ENCODE measurements at places on chromosomes 1 and 21.

DNA sequence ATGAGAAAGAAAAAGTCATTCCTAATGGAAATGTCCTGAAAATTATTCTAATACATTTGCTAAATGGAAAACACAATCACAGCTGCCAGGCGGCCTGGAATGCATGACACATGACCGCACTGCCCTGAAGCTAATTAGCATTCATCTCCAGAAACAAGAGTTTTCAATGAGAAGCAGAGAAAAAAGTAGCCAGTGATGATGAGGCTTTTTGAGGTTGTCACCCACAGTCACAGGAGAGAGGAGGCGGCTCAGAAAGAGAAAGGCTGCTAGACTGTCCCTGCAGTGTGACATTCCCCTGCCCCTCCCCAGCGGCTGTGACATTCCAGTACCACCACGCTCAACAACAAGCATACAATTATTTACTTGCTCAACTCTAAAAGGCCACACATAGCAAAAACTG is 122.9 kb upstream of the KRTAP19-8 start:
- peak; percentile 50 for DNase-seq

- DNase-seq = no peak
Observed at GRCh38 chr1:206787891-206788290, 15.6 kb upstream of the IL10 start.

- peak; percentile 0 for DNase-seq
Observed at GRCh38 chr21:30271156-30271555, 11.6 kb downstream of the KRTAP24-1 start.

DNA sequence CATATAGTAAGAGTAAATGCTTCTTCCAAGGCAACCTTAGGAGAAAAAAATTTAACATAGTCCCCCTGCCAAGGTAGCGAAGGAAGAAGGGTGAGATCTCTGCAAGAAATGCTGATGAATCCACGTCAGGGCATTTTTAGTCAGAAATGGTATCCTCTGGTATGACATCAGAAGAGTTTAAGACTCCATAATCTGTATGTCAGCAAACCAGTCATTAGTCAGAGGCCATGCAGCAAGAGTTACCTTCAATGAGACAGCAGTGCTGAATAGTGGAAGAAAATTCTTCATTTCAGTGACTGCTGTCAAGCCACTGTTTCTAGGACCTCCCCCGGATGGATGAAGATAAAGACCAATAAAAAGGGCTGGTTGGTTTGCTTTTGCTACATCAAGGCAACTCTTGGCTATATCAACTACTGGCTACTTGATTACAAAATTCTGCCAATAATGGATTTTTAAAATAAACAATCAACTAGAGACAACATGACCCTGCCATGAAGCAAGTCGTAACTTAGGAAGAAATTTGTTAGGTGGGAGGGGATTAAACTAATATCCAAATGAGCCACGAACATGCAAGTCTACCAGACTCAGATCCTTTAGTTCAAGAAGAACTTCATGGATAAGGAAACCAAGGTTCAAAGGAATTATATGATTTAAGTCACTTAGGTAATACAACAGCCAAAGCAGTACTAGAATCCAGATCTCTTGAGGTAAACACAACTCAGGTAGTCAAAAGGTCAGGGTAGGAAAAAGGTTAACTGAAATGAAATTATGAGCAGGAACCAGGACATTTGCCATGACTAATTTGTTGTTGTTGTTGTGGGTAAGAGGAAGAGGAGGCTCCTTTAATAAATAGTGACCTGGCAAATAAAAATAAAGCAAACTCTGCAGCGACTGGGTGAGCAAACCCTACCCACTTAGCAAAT is 25.6 kb upstream of the GUCA2A start:
- no peak for DNase-seq

All from astrocyte of the spinal cord (primary cell).